ENCODE measurements at places on chromosomes 1 and 21. TPM values are rescaled to one million over a fixed set of nuclear protein-coding genes. Genes with fewer than 3 reads are reported as not detected.

GRCh38 chr1:198187973-198188588, 31.3 kb downstream of the NEK7 start:
- DNase-seq, result no peak

GRCh38 chr1:36091698-36092097, 3.0 kb downstream of the ADPRS start:
- no peak for DNase-seq

- no peak for DNase-seq
Measured at GRCh38 chr1:80436851-80437250, 1363.9 kb upstream of the ADGRL2 start.

- no peak for DNase-seq
Measured at GRCh38 chr1:206609229-206609991, 2.9 kb downstream of the EIF2D start.

GRCh38 chr1:1325288-1326074, 879 bp downstream of the CPTP start:
- no peak for DNase-seq

DNA sequence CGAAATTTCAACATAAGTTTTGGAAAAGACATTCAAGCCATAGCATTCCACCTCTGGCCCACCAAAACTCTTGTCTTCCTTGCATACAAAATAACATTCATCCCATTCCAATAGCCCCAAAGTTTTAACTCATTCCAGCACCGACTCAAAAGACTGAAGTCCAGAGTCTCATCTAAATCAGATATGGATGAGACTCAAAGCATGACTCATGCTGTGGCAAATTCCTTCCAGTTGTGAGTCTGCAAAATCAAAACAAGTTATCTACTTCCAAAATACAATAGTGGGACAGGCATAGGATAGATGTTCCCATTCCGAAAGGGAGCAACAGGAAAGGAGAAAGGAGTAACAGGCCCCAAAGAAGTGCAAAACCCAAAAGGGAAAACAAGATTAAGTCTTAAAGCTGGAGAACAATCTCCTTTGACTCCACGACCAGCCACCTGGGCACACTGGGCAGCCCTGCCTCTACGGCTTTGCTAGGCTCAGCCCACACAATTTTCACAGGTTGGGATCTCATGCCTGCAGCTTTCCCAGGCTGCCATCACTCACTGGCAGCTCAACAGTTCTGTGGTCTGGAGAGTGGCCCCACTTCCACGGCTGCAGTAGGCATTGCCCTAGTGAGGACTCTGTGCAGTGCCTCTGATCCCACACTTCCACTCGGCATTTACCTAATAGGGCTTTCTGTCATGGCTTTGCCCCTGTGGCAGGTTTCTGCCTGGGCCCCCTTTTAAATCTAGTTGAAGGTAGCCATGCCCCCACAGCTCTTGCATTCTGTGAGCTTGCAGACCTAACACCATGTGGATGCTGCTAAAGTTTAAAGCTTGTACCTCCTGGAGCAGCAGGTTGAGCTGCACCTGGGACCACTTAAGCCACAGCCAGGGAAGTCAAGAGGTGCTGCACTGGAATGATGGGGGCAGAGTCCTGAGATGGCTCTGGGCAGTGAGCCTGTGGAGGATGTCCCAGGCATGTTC, 51.0 kb downstream of the RUNX3 start:
- DNase-seq, result peak; percentile 47

DNA sequence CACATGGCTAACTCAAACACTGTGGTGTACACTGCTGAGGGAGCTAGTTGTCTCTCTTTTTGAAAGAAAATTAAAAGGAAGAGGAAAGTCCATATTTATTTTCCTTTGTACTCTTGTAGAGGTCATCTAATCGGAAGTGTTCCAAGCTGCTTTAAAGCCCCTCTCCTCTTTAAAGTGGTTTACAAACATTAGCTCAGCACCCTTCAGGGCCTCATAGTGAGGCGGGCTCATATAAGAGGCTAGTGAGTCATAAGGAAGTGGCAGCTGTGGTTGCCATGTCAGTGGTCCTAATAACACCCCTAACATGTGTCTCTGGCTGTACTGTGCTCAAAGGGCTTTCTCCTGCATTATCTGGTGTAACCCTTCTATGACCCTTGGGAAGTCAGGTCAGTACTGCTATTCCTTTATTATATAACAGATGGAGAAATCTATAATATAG, 104.4 kb upstream of the SERBP1 start:
- peak; percentile 69 for DNase-seq

DNA sequence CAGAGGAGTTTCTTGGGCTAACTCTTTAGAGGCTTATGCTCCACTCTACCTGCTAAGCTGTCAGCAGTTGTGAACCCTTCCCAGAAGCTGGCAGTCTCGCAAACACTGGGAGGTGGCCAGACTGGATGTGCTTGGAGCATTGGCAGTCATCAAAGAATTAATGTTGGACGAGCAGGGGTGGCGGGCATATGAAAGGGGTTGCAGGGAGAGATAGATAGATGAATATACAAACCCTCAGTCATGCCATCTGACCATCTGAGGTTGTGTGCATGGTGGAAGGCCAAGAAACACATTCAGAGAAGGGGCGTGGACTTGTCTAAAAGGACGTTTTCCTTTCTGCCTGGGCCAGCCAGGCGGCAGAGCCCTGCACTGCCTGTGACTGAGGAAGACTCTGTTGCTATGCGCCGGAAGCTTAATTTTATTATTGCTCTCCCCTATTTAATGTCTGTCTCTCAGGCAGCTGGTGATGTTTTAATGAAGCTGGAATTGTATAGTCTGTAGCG, 164.4 kb downstream of the PBX1 start:
- DNase-seq, result no peak

DNA sequence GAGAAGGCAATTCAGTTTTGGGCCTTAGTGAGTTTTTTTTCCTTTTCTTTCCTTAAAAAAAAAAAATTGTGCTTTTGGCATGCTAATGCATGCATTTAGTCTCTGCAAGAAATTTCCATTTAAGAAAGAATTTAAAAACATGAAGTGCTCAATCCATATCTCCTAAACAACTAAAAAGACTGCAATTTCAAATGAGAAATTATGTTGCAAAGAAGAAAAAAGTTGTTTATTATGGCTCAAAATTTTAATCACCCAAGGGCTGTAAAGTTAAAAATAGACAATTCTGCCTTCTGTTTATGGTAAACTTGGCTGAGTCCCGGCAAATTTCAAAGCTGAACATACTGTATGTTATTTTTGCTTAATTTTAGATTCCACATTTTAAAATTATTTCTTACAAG, 59.7 kb downstream of the NFIA start:
- no peak for DNase-seq

DNA sequence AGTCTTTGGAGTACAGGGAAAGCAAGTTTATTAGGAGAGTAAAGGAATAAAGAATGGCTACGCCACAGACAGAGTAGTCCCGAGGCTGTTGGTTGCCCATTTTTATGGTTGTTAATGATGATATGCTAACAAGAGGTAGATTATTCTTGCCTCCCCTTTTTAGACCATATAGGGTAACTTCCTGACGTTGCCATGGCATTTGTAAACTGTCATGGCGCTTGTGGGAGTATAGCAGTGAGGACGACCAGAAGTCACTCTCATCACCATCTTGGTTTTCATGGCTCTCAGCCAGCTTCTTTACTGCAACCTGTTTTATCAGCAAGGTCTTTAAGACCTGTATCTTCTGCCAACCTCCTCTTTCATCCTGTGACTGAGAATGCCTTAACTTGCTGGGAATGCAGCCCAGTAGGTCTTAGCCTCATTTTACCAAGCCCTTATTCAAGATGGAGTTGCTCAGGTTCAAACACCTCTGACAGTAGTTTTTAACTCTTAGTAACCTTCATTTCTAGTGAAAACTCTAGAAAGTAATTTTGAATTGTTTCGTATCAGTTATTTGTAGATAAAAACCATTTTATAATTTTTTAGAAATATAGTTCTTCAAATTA, 26.2 kb downstream of the TCP10L start:
- no peak for DNase-seq

DNA sequence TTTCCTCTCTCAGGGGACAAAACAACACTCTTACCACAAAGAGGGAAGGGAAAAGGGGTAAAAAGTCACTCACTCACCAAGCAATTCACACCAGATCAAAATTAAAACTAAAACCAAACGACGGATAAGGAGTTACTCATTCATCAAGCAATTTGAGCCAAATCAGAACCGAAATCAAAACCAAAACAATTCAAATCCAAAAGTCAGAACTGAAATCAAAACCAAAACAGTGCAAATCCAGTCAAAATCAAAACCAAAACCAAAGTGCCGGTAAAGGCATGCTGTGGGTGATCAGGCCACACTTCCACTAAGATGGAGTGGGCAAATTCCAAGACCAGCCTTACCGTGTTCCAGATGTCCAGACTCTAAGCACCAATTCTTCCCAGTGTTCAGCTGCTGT, 717.9 kb downstream of the AMY1C start:
- no peak for DNase-seq

DNA sequence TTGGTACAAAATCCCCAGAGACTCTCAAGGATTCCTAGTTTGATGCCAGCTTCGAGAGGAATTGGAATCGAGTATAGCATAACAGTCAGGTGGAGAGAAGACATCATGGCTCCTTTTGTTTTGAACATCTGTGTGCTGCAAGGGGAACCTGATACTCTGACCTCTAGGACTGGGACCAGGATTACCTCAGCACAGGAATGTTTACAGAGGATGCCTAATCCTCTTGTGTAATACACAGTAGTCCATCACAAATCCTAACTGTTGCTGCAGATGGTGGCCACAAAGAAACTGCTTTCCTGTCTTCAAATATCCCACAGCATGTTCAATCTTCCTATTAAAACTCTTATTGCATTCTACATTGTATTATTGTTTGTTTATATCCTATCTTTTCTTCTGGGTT, 111.8 kb upstream of the PRMT6 start:
- peak; percentile 41 for DNase-seq

GRCh38 chr1:248818505-248819374, 7.0 kb downstream of the SH3BP5L start:
- DNase-seq, result no peak

DNA sequence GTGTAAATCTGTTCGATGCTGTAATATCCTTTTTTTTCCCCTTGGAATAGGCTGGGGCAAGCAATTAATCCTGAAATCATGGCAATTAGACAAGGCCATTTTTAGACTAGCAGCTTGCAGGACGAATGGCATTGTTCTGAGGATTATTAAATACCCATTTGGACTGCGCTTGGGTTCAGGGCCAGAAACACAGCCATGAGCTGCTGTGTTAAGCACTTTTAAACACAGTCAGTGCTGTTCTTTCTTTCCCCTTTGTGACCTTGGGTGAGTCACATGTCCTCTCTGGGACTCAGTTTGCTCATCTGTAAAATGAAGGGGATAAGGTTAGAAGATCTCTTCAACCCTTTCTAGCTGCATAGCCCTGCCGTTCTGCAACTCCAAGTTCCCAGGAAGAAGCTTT, 58.6 kb upstream of the C8B start:
- DNase-seq, result no peak

GRCh38 chr1:55609630-55610029, 394.5 kb upstream of the USP24 start:
- no peak for DNase-seq

DNA sequence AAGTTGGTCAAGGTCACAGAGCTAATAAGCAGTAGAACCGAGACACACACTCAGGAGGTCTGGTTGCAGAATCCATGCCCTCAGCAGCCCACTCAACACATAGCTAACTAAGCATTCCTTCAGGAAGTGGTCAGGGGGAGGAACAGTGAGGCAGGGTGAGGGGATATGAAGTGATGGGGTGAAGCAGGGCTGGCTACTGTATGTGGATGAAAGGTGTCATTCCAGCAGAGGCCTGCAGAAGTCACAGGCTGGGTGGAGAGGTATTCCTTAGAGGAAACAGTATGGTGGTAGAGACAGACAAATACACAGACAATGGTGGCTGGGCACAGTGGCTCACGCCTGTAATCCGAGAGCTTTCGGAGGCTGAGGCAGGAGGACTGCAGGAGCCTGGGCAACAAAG, 14.1 kb downstream of the TMCO4 start:
- no peak for DNase-seq

- no peak for DNase-seq
Measured at GRCh38 chr1:186340772-186341171, 34.3 kb downstream of the TPR start.

GRCh38 chr1:21319447-21320407, 29.5 kb upstream of the ECE1 start:
- DNase-seq, result no peak

DNA sequence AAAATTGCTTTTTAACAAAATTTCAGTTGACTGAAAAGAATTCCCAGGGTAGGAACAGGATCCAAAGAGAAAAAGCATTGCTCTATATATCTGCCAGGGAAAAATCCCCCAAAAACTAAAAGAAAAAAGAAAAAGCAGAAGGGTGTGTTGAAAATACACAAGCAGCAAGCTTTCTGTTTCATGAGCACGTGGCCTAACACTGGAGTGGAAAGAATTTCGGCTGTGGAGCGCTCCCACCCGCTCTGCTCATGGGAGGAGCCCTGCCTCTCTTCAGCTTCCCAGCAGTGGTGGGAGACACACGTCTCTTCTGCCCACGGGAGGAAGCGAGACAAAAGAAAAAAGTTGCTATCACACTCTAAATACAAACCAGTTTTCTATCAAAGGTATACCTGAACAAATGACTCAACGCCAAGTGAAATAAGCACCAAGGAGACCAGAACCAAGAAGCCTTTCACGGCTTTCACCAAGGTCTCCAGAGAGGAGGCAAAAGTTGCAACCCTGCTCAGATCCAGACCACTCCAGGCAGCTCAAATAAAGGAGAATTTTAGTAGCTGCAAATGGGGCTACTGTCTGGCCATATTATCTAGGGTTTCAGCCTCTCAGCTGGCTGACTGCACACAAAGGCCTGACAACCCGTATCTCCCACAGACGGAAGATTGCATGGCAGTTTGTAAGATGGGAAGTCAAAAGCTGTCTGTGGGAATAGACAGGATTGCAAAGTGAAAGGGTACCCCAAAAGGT, 29.5 kb upstream of the ZNF496 start:
- peak; percentile 21 for DNase-seq

DNA sequence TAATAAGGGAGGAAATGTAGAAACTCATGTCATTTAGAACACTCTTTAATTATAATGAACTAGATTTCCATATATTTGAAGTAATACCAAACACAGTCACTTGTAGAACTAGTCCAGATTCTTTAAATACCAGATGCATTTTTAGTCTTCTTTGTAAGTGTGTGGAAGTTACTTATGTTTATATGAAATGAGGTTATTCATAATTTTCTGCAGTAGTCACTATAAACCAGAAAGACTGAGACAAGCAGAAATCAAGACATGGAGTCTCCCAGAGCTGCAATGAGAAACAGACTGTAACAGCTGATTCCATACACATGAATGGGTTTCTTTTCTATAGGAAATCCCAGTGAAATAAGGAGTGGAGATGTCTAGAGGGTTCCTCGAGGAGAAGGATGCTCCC, 216.6 kb upstream of the ZP4 start:
- DNase-seq, result peak; percentile 19

PLCH2 gene
- 0.28 TPM for total RNA-seq

RGS16 gene
- total RNA-seq, result 0.28 TPM

GUCA2A gene
- not detected for total RNA-seq

ALG6 gene
- 12.2 TPM for total RNA-seq

LRRC3 gene
- under 0.01 TPM for total RNA-seq

ELAVL4 gene
- total RNA-seq, result not detected

SLC30A7 gene
- total RNA-seq, result 60.2 TPM

GSTM4 gene
- total RNA-seq, result 10.4 TPM

CFHR5 gene
- not detected for total RNA-seq

LCE2A gene
- not detected for total RNA-seq

GABRD gene
- not detected for total RNA-seq

RAP1GAP gene
- total RNA-seq, result under 0.01 TPM

MAGOH gene
- total RNA-seq, result 3.8 TPM

ZNF648 gene
- not detected for total RNA-seq

MROH7 gene
- not detected for total RNA-seq

FCGR3B gene
- not detected for total RNA-seq

Measured in IMR-90 (cell line).